CD4-positive, alpha-beta T cell treated with Interleukin-10 for 1 hour (primary cell): ENCODE measurements at places on chromosomes 12 and 14.

DNA sequence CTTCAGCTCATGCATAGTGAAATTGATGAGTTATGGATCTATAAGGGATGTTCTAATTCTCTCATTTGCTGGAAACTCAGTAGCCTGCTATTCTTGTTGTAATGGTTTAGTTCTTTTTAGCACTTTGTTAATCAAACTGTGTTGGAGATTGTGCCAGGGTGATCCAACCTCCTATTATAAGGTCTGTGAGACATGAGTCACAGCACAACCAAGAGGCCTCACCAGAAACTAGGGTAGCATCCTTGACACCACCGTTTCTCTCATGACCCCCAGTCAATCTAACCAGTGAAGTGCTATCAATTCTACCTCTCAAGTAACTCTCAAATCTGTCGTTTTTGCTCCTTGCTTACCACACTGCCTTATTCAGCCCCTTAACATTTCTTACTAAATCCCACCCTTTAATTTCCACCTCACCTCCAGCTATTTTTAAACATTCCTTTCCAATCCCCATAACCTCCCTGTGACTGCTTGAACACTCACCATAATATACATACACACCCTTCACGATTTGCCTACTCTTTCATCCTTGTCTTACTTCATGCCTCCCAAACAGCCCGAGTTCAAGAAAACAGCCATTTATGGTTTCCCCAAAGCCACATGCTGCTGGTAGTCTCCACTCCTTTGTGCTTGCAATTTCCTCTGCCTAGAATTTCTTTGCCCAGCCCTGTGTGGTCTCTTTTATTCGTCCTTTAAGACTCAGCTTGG is 53.9 kb upstream of the NUDT4 start:
- no peak for DNase-seq

DNA sequence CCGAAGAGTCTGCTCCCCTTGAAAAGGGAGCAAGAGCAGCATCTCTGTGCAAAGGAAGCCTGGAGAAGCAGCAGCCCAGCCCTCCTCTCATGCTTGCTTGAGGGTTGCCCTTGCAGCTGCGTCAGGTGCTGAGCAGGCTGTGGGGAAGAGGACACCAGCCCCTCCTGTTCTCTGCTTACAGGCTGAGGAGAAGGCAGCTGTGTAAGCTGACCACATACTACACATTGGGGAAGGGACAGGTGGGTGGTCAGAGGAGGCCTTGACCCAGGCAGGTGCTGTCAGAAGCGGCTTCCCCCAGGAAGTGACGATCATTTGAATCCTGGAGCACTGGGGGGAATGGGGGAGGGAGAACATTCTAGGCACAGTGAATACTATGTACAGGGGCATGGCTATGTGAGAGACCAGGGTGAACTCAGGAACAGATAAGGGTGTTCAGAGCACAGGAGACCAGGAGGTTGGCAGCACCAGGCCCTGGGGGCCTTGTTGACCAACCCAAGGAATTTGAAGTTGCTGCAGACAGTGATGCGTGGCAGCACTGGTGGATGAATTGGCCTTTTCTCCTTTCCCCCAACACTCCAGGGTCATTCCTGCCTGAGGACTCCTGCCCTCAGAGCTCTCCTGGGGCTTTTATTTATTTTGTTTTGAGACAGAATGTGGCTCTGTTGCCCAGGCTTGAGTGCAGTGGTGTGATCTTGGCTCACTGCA is 2.7 kb upstream of the KLC1 start:
- DNase-seq: no peak

- no peak for DNase-seq
Observed at GRCh38 chr12:130992979-130993538, 39.4 kb downstream of the ADGRD1 start.

DNA sequence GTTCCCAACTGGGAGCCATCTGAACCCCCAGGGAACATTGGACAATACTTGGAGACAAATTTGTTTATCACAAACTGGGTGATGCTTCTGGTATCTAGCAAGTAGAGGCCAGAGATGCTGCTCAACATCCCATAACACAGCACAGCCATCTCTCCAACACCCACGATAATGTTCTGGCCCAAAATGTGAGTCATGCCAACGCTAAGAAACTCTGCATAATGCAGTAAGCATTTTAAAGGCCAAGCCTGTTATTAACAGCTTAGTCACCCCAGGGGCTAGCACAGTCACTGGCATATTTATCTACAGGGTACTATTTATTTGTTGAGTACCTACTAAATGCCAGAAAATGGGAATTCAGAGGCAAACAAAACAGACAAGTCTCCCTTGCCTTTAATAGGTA is 873.1 kb upstream of the TMEM132C start:
- no peak for DNase-seq
